Cerebellar cortex (tissue), 1 donor: ENCODE measurements at places on chromosomes 6 and 20.

DNA sequence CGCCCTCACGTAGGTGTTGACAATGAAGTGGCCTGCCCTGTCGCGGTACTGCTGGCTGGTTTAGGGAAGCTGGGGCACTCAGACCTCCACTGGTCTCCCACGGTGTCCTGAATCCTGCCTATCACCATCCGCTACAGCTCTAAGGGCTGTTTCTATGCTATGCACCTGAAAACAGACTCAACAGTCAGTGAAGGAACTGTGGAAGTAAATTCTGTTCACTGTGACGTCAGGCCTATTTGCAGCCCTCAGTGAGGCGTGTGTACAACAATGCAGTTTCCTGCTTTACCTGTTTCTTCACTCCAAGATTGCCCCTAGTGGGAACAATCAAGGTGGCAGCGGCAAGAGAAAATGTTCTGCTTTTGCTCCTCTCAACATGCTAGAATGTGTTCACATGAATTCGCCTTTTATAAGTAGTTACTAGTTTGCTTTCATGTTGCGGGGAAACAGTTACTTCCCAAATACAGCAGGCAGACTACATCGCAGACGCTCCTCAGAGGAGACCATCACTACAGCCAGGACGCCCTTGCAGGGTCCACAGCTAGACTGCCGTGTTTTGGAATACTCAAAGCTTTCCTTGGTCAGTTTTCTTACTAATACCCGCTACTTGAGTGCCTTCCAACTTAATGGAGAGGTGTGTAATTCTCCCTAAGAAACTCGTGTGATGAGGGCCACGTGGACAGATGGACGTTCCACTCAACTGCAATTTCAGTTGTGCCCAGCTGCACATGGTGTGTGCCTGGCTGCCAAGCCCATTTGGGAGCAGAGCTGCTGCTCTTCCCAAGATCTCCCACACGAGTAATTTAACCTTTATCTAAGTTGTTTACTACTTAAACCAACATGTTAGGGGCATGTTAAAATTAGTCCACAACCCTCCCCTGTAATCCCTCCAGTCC is 25.4 kb downstream of the DIDO1 start:
- DNase-seq: peak; percentile 65

DNA sequence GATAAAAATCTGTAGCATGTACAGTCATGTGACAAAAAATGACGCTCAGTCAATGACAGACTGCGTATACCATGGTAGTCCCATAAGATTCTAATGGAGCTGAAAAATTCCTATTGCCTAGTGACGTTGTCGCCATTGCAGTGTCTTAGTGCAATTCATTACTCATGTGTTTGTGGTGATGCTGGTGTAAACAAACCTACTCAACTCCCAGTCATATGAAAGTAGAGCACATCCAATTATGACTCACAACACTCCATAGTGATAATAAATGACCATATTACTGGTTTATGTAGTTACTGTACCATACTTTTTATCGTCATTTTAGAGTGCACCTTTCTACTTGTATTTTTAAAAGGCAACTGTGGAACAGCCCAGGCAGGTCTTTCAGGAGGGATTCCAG is 45.0 kb downstream of the TFAP2A start:
- DNase-seq: no peak

DNA sequence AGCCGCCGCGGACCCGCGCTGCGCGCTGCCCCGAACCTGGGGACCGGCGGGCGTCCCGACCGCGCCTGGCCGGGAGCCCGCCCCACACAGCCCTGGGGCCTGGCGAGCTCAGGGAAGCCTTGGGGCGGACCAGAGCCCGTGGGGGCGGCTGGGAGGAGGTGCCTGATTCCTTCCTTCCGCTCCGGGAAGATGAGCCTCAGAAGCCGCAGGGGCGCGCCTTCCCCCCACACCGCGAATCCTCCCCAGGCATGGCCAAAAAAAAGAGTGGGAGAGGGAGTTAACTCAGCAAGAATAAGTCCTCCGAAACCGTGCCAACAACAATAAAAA is at the start of gene CBLN4:
CBLN4 (minus strand) TSS at position 131 of the 327 bp plus-strand sequence. CDS start 1,348 bp downstream, outside the sequence.
- no peak for DNase-seq

- DNase-seq: no peak
Observed at GRCh38 chr6:22673474-22673873, 104.1 kb downstream of the HDGFL1 start.

DNA sequence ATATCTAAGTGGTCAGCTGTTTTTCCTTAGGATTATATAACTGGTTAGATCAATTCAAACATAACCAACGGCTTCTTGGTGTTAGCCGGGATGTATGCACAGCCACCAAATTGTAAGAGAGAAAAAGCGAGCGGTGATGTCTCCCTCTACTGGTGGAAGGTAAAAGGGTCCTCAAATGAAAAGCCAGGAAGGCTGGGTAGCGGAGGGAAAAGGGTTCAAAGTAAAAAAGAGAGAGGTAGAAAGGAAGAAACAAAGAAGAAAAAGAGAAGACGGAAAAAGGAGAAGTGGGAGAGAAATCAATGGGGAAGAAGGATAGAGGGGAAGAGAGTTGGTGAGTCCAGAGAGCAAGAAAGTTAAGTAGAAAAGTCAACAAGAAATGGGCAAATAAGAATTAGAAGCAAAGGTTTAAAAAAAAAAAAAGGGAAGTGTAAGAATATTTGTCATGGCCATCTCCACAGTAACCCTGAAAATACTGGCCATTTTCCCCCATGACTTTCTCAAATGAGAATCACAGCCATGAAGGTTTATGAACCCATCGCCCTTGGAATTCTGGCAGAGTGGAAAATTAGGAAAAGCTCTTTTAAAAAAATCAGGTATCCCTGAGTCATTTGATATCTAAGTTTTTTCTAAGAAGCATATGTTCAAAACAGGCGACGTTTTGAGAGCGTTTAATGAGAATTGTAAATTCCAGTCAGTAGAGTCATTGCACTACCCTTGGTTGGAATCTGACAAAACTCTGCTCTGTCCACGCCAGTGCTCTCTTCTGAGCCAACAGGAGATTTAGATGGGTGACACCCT is 155.6 kb upstream of the SNX9 start:
- peak; percentile 89 for DNase-seq

GRCh38 chr6:18386298-18386976 is 713 bp upstream of the RNF144B start:
- no peak for DNase-seq

DNA sequence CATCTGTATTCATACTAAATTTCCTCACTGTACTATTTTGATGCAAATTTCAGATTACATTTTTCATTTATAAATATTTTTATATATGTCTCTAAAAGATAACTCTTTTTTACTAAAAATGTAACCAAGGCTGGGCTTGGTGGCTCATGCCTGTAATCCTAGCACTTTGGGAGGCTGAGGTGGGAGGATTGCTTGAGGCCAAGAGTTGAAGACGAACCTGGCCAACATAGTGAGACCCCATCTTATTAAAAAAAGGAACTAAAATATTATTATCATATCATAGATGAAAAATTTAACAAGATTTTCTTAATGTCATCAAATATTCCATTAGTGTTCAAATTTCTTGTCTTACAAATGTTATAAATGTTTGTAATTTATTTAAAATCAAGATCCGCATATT is 6.6 kb upstream of the DNPH1 start:
- no peak for DNase-seq

GRCh38 chr6:150202404-150202803 is 59.6 kb downstream of the PPP1R14C start:
- DNase-seq: no peak

- DNase-seq: peak; percentile 78
Observed at GRCh38 chr6:113172531-113172966, 684.6 kb upstream of the MARCKS start.

GRCh38 chr20:22453244-22454080 is 130.9 kb downstream of the FOXA2 start:
- peak; percentile 3 for DNase-seq

DNA sequence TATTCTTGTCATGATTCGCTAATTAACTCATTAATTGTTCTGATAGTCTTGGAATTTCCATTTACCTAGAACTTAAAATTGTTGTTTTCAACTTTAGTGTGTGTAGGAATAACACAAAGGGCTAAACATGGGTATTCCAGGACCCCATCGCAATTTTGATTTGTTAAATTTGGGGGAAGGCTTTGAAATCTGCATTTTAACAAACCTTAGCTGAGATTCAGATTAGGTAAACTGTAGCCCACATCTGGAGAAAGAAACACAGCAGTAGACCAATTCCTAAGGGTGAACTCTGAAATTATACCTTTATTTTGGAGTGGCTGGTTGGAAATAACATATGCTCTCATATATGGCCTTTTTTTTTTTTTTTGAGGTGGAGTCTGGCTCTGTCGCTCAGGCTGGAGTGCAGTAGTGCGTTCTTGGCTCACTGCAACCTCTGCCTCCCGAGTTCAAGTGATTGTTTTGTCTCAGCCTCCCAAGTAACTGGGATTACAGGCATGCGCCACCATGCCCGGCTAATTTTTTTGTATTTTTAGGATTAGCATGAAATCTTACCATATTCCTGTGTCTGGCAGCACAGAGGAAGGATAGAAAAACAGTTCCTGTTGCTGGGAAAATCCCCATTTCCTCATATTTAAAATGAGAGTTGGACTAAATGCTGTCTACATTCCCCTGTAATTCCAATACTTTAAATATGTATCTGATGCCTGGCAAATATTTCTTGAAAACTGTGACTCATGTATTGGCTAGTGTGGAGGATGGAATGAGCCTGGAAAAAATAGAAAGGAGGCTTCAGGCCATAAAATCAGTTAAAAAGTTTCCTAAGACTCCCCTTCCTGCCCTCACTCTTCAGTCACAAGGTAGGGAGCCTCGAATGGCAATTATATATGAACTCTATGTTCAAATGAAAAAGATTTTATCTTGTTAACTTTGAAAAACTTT is 96.7 kb upstream of the FAM184A start:
- no peak for DNase-seq

- no peak for DNase-seq
Observed at GRCh38 chr6:83505356-83505755, 7.0 kb upstream of the PRSS35 start.

DNA sequence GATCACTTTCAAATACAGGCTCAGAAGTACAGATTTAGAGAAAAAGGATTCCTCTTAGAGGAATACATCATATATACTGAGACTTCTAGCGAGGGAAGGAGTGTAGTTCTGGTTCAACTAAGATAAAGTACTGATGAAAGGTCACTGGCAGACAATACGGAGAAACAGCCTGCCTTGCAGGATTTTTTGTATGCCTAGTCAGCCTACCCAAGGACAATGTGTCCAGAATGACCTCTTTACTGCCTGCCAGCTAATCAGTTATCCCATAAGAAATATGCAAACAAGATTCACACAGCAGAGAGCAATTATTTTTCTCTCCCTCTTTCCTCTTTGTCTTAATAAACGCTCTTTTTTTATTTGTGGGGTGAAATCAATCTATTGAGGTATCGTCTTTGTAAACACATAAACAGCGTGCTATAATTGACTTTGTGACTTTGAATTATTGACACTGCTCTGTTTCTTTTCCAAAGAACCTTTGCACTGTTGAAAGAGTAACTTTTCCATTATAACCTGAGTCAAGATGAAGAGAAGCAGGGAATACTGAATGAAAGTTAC is 1.4 kb upstream of the TSPYL4 start:
- DNase-seq: no peak

DNA sequence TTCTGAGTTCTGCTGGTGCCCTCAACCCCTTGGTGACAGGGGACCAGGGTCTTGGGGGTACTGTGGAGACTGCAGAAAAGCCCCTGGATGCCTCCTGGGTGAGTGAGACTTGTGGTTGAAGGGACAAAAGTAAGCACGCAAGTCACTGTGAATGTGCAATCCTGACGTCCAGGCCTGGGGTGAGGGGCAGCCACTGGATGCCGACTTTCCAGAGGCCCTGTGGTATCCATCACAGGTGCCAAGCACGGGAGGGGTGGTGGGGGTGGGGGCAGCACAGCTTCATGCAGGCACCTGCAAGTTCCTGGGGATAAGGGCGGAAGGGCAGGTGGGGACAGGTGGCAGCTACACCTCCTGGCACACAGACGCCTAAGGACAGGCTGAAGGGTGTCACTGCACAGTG is 20.1 kb upstream of the UBE2V1 start:
- no peak for DNase-seq

DNA sequence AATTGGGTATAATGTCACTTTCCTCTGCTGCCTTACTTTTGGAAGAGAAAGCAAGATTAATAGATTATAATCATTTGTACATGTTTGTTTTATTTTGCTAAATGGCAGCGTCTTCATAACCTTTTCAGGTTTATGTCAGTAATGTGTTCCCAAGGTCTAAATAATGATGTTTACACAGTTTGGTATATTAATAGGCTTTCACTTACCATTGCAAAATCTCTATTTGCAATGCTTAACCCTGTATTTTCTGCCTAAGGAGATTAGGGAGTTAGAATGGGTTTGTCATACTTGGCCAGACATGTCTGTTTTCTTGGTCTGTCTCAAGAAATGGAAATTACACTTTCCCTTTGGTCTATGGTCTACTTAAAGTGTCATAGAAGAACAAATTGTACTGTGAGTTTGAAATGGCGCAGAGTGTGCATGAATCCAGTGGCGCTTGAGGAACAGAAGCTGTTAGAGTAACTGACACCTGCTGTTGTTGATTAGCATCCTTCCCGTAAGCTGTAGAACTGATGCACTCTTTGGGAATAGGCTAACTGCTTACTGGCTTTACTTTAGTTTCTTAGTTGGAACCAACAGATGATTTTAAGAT is 261.1 kb downstream of the SAMD5 start:
- DNase-seq: no peak

GRCh38 chr6:53794137-53794719 is 577 bp upstream of the LRRC1 start:
- peak; percentile 58 for DNase-seq

- DNase-seq: no peak
Observed at GRCh38 chr20:8254911-8255582, 123.0 kb downstream of the PLCB1 start.

- no peak for DNase-seq
Observed at GRCh38 chr6:112010328-112010727, 43.6 kb upstream of the CCN6 start.

- peak; percentile 57 for DNase-seq
Observed at GRCh38 chr6:34236131-34236442, 586 bp upstream of the HMGA1 start.

DNA sequence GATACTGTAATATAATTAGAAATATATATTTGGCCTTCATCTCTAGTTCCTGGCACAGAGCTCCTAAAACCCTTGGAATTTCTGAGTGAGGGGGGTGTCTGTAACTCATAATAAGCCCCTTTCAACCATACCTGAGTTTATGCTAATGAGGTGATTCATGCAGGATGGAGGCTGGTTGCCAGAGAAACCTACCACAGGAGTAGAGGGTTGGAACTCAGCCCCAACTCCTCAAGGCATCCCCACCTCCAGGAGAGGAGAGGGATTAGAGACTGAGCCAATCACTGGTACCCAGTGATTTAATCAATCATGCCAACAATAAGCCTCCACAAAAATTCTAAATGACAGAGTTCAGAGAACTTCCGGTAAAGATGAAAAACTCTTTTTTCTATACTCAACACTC is 17.5 kb downstream of the UQCC1 start:
- no peak for DNase-seq

- DNase-seq: no peak
Observed at GRCh38 chr6:127992144-127992543, 91.3 kb upstream of the THEMIS start.

- no peak for DNase-seq
Observed at GRCh38 chr20:35150846-35151579, 3.9 kb upstream of the EDEM2 start.

- DNase-seq: no peak
Observed at GRCh38 chr6:164640956-164641355, 668.4 kb downstream of the C6orf118 start.
